Esophagus squamous epithelium (tissue), 5 donors: ENCODE measurements at places on chromosomes 11 and 22.

DNA sequence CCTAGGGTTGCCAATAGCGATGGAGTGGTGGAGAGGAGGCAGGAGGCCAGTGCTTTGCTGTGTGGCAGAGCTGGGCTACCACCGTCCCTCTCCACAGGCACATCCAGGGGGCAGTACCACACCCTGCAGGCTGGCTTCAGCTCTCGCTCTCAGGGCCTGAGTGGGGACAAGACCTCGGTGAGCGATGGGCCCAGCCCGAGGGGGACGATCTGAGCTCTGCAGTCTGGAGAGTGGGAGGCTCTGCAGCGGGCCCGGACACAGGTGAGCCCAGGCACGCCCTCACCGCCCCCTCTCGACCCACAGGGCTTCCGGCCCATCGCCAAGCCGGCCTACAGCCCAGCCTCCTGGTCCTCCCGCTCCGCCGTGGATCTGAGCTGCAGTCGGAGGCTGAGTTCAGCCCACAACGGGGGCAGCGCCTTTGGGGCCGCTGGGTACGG, 2.5 kb downstream of the PKP3 start:
- DNase-seq = no peak

DNA sequence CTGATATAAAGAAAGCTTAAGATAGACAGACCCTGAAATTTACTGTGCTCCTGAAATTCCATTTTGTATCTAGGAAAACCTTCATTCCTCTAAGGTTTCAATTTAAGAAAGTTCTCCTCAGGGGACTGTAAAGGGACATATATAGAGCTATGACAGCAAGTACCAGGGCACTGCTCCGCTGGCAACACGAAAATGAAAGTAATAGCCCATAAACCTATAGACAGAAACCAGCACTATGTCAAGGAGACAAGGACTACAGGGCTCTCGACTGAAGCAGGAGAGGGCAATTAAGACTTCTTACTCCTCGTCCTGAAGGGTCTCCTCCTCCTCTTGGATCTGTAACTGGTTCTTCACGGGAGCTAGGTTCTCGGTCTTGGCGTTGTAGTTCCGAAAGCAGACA, 6.9 kb downstream of the FEZ1 start:
- DNase-seq = no peak

DNA sequence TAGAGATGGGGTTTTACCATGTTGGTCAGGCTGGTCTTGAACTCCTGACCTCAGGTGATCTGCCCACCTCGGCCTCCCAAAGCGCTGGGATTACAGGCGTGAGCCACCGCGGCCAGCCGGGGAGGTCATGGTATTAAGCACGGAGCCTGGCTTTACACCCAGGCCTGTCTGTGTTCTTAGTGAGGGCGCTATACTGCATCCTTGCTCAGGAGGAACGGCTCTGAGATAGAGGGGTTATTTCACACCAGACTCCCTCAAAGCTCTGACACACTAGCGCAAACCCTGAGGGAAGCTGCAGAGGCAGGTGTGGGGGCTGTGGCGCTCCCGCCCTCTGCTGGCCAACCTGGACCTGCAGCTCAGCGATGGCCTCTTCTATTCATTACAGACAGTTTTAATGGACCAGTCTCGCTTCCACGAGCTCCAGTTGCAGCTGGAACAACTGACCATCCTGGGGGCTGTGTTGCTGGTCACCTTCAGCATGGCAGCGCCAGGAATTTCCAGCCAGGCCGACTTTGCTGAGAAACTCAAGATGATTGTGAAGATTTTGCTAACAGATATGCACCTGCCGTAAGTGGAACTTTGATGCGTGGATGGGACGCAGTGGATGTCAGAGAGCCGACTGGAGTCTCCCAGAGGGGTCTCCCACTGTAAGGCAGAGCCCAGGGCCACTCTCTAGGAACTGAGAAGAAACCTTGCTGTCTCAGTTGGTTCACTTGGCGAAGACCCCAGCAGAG, 26.2 kb downstream of the TCP11L1 start:
- no peak for DNase-seq

DNA sequence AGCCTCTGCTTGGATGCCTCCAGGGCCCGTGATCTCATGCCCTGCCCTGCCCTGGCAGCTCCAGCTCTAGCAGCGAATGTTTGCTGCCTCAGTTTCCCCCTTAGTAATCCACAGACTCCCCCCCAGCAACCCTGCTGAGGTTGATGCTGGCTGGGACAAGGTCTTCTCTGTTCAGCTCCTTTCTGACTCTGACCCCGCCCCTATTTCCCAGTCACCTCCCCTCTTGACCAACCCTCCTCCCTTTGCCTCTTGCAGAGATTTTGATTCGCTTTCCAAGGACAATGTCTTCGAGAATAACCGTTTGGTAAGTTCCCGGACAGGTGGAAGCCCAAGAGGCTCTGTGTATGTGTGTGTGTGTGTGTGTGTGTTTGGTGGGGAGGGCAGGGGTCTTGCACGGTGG, 5.6 kb downstream of the MICALL1 start:
- DNase-seq = no peak

DNA sequence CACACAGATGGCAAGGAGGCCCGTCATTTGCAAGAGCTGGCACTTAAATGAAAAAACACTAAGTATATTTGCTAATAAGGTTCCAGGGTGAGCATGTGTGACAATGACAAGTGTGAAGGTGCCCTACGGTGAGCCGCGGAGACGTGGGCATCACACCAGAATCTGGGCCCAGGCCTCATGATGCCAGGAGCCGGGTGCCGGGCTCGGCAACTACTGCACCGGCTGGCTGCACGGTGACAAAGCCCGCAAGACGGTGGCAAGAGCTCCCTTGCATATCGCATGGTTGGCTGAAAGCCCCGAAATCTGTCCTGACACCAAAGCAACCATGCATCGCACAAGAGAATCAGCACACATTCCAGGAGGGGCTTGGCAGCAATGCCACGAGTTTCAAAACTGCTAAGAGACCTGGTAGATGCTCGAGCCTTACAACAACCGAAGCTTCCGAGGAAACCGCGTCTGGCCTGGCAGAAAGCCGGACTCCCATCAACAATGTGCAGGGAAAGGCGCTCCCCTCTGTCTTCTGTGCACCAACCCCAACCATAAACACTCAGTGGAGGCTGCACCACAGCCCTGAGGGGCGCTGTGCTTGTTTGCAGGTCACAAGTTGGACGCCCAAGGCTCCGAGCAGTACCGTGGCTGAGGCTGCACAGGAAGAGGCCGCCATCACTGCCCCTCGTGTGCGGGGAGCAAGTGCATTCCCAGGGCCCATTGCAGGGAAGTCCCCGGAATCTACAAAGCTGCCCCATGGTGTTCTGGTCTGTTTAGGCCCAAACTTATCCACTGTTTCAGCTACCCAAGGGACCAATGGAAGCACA, 339.7 kb downstream of the CTTN start:
- DNase-seq = no peak

- no peak for DNase-seq
Observed at GRCh38 chr11:121406291-121406690, 45.8 kb upstream of the SORL1 start.

DNA sequence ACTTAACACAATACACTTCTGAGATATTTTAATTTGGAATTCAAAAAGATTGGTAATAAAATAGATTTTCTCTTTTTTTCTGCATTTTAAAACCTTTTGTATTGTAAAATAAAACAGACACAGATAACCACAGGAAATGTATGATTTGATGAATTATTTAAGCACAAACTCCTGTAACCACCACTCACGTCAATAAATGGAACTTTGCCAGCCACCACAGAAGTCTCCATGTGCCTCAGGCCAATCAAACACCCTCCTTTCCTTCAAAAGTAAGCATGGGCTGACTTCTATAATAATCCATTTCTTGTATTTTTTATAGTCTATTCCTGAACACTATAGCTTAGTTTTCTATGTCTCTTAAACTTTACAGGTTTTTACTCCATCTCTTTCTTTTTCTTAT, 721.7 kb downstream of the DLG2 start:
- no peak for DNase-seq

GRCh38 chr11:31987118-31988005, 103.5 kb upstream of the RCN1 start:
- no peak for DNase-seq

GRCh38 chr11:34866375-34866774, 49.8 kb downstream of the APIP start:
- no peak for DNase-seq

DNA sequence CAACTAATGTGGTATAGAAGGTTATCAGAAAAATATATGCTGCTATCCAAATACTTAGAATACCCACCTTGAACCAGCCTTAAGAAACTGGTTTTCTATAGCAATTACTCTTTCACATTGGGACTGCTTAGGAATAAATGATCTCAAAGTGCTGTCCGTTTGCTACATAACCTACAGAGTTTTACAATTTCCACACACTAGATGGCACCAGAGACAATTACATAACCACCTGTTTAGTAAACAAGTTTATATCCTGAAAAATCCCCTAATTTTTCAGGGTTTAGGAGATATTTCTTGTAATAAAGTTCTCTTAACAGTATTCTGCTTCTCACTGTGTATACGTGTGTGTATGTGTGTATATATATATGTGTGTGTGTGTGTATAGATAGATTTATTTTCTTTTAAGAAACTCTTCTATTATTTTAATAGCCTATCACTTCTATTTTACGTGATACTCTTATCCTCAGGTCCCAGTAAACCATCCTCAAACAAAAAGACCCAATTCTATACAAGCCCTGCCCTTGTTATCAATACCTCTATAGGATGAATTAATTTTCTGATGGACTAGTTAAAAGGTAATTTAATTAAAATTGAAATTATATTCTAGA, 6.7 kb upstream of the OR5I1 start:
- DNase-seq = no peak

DNA sequence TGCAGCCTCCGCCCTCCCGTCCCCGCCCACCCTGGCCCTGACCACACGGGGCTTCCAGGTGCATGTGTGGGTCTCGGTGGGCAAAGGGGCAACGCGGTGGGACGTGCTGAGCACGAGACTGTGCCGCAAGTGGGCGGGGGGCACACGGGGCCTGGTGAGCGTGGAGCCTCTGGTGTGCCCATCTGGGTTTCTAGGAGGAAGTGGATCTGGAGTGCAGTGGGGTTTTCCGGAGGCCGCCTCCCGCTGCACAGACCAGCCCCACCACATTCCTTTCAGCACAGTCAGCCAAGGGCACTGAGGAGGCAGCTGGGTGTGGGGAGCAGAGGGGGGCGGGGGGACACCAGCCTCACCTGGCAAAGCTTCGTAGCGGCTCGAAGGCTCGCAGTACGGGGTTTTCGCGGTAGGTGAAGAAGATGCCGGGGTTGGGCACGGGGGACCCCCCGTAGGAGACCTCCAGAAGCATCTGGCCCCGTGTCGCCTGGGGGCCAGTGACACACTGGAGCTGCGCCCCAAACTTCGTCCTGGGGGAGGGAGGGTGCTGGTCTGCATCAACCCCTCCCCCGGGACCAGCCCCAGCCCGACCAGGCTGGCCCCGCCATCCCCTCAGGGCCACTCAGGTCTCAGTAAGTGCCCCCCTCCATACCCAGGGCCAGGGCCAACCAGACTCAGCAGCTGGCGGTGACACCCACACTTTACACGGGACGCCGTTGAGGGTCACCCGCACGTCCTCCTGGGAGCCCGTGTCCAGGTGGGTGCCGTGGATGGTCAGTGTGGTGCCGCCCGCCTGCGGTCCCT, 12.4 kb upstream of the MAPK11 start:
- no peak for DNase-seq

DNA sequence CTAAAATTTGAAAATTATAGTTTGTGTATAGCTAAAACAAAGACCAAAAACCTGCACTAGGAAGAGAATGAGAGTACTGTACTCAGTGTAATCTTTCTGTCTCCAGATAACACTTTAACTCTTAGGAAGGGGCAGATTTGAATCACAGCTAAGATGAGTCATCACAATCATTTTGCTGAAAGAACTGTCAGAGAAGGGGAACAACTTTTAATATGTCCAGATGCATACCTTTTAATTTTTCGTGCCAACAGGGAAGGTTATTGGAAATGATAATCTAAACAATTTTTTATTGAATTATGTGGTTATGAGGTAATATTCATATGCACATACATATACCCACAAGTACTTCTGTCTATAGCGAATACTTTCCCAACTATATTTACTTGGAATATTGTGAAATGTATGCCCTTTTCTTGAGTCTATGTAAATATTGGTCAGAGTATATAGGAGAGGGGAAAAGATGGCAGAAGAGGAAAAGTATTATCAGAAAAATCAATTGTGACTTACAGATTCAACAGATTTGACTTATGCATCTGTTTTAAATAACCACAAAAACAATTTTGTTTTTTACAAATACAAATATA, 51.1 kb upstream of the MUC15 start:
- DNase-seq = no peak

DNA sequence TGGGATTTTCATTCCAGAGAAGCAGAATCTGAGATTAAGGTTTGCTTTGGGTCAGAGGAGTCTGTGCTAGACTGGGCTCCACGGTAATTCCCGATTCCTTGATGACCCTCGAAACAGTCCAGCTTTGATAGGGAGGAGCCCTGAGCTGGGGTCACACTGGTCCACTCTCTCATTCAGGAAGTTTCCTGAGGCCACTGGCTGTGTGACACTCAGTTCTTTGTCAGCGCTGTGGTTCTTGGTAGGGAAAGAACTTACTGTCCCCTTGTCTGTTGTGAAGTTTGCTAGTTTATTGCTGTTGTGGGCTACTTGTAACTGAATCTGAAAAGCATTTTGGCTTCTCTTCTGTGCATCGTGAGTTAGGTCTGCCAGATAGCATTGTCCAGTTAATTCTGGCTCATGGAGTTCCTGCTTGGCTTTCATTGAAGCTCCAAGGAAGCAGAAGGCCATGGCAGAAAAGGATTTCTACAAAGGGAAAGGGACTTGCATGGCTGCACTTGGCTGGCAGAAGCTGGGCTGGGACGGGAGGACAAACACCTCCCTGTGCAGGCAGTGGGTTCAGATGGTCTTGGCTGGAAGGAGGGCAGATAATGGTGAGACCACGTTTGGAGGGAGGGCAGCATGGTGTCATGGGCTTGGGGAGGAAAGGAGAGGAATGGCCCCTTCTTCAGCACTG, 23.3 kb downstream of the BCR start:
- no peak for DNase-seq

DNA sequence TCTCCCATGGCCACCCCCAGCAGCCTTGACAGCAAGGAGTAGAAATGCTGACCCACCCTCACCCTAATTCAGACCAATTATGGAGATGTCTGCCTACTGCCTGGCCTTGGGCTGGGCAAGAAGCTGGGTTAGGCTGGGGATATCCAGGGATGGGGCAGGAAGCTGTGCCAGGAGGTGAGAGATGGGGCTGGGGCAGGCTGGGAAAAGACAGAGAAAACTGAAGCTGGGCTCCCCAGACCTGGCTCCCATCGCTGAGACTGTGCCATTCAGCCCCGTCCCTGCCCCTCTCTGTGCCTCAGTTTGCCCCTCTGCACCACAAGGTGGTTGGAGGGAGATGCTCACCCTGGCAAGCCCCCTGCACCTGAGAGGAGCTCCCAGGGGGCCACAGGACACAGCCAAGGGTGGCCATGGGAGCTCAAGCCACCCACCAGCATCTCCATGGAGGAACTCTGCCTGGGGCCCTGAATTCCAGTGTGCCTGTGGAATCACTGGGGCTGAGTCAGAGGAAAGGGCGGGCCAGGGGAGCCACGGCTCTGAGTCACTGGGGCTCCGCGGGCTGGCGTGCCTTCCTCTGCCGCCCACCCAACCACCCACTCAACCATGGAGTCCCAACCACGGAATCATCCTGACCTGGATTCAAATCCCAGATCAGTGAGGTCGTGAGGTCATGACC, 6.0 kb upstream of the CARD10 start:
- DNase-seq = no peak

- no peak for DNase-seq
Observed at GRCh38 chr11:110985547-110985946, 260.0 kb upstream of the POU2AF2 start.
